Peyer's patch (tissue), 4 donors: ENCODE measurements at places on chromosomes 3 and 15.

GRCh38 chr3:192875971-192876565 lies 41.6 kb downstream of the MB21D2 start:
- no peak for DNase-seq

- DNase-seq, result no peak
Measured at GRCh38 chr3:100703865-100704264, 5.4 kb upstream of the TFG start.

DNA sequence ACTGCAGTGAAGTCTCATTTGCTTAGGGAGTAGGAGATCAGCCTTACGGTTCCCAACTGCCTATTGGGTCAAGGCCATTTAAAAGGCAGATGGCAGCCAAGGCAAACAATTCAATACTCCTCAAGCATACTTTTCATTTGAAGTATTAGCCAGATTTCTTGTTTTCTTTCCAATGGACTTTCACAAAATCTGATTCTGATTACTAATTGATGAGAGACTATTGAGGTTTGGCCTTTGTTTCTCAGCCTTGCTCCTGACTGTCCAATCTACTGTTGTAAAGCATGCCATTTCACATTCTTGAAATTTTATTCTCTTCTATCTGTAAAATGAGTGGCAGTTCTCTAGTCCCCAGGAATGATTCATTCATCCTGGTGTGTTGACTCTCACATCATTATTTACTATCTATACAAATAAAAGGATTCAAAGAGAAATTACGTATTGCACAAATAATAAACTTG lies 166.2 kb upstream of the TGFBR2 start:
- DNase-seq, result no peak

DNA sequence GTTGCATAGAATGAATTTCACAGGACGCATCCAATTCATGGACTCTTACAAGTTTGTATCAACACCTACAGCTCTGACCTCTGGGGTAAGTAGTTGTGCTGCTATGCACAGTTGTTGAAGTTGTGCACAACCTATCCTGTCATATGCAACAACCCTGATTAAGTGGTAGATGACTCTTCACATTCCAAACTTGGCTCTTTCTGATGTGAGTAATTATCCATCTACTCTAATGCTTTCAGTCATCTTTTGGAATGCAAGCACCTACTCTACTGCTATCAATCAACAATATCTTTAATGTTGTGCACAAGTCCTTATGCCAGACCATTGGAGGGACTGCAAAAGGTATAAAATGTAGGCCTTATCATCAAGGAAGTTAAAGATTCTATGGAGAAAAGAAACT lies 921.4 kb downstream of the MCTP2 start:
- DNase-seq, result no peak

GRCh38 chr3:64158334-64158733 lies 66.9 kb downstream of the PRICKLE2 start:
- no peak for DNase-seq

DNA sequence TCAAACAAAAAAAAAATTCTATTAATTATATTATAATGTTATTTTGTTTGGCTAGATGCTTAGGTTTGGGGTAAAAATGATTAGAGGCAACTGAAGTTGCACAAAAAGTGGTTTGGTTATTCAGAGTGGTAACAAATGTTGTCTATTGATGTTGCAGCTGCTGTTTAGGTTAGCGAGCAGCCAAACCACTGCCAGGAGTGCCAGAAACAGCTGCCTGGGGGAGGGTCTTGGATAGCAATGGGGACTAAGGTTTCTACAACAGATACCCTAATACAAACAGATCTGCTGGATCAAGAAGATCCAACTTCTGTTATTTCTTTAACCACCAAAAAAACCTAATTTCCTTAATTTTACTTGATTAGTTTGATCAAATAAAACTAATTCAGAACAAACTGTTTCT lies 26.6 kb downstream of the BTLA start:
- no peak for DNase-seq

DNA sequence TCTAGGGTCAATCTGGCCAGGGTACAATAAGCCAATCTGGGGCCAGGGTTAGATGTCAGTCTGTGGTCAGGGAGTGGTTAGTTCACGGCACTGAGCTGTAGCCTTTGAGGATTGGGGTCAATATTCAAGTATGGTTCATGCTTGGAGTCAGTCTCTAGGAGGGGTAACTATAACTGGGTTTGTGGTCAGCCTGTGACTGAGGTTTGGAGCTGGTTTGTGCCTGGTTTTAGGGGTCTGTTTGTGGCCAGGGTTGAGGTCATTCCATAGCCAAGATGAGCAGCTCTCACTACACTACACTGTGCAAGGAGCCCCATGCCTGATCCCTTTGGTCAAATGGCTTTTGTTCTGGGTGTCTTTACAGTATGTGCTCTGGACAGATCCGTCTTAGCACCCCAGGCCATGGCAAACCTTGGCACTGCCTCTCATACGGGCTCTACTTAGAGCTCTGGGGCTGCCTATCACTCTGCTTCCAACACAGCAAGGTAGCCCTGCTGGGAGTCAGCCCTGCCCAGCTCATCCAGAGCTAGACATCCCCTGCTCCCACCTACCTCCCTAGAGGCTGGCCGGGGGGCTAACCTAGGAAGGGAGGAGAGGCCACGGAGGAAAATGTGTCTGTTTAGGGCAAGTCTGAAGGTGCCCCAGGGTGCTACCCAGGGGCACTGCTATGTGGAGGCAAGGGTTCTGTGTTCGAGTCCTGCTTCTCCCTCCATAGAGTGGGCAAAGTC lies 63.3 kb upstream of the CORO2B start:
- DNase-seq, result no peak

- DNase-seq, result no peak
Measured at GRCh38 chr15:58399739-58400138, 32.1 kb upstream of the LIPC start.

- no peak for DNase-seq
Measured at GRCh38 chr3:157607826-157608405, 104.7 kb upstream of the VEPH1 start.

DNA sequence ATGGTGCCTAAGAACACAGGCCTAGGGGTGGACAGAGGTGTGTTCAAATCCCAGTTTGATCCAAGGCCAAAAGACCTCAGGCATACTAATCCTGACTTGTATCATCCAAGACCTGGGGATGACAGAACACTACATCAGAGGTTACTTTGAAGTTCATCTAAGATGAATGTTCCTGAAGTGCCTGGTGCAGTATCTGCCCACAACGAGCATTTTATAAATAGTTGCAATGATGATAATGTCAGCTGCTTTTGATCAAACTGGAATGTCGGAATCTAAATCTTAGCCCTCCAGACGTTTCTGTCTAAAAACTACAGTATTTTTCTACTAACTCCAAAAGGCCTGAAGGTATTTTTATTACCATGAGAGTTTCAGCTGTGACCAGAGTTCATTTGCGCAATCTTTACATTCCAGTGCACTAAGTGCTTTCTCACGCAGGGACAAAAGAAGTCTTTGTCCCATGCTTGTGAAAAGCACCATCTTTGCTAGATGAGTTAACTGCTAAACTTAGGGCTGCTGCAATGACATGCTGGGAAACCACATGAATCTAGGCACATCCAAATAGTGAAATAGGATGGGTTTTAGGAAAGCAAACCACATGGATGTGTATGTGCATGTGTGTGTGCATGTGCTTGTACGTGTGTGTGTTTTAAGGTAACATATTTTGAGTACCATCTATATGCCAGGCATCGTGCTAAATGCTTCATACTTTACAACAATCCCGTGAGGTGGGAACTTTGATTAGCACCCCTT lies 18.1 kb downstream of the ANXA2 start:
- DNase-seq, result no peak

DNA sequence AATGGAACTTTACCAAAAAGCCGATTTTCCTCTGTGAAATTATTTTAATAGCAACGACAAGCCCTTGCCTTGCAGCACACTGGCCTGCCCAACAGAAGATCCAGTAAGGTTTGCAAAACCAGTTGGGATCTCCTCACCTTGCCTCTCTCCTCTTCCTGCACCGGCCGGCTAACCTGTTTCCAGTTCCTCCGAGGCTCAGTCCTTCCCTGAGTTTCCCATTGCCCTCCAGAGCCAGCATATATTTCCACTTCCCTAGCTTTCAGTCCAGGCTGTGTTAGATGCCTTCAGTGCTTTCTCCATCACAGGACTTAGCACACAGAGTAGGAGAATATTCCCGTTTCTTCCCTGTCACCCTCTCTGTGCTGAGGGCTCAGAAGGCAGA lies 60.3 kb downstream of the NOX5 start:
- DNase-seq, result no peak

DNA sequence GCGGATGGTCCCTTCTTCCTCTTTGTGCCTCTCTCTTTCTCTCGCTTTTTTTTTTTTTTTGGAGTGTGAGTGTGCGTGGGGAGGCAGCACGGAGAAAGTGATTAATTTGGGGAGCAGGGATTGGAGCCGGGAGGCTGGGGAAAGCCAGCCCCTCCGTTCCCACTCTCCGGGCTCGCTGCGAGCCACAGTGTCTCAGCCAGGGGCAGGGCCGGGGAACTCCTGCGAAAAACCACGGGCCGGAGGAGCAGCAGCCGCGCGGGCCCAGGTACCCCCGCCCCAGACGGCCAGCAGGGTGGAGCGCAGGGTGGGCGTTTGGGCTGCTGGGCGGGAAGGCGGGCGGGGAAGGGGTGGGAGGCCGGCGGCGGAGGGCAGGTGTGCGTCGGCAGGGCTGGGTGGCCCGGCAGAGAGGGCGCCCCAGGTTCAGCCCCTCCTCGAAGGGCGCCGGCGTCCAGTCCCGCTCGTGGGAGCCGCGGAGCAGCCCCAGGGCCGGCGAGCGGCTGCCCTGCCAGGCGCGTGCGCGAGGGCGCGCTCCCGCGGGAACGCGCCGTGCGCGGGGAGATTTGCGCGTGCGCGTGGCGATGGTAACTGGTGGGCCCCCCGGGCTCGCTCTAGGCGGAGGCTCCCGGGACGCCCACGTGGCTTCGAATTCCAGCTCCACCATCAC lies 1.4 kb downstream of the CHL1 start:
- DNase-seq, result no peak

- DNase-seq, result no peak
Measured at GRCh38 chr3:171718493-171719185, 91.6 kb downstream of the PLD1 start.

DNA sequence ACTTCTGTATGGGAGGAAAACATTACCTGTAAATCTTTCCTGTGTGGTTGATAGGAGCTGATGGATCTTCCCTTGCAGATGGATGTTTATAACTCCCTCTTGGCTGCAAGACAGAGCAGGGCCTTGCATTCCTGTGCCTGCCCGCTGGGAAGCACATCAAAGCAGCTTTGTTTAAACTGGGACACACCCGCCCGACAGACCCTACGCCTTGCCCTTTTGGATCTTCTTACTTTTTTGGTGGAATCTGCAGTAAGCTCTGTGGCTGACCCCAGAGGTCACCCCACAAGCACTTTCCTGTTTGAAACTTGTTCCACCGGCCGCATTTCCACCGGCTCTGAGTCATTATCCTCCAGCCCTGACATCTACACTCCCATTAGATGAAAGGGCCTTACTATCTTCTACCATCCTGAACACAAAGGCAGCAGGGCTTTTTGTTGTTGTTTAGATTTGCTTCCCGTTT lies 244.1 kb upstream of the STT3B start:
- DNase-seq, result no peak

DNA sequence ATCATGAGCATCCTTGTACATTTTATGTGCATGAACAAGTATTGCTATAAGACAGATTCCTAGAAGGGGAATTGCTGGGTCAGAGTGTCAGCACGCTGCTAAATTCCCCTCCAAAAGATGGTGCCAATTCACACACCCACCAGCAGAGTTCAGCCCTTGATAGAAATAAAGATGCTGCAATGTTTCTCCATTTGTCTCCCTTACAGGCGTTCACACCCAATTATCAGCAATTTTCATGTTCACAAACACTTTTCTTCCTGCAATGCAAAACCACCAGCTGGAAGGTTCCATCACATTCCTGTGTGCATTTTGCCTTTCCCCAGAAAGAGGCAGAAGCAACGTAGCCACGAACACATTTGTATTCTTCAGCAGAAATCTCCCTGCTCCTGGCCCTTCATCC lies 3.3 kb upstream of the TAMM41 start:
- DNase-seq, result no peak

DNA sequence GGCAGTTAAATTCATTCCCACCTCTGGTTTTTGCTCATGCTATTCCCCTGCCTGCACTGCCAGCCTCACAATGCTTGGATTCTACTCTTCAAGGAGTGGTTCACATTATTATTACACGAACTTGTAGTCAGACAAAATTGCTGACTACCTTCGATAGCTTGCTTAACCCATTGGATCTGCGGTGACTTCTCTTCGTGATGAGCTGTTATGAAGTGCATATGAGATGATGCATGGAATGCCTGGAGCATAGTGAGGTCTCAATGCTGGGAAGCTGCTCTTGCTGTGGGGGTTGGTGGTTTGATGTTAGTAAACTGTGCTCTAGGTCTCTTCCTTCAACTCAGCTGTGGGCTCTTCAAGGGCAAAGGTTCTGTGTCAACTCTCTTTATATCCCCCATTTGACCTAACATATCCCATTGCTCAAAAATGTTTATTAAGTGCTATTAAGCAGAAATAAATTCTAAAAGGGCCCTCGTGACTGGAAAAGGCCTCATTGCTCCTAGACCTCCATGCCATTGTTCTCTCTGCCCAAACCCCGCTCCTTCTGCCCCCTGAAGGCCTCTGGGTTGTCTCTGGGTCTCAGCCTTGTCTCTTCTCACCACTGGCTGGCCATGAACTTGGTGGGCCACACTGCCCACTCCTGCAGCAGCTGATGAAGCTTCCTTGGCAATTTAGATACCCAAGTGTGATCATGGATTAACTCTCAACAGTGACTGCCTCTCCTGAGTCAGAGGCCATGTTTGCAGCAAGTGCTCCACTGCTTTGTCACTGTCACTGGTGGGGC lies 4.5 kb upstream of the SLCO2A1 start:
- DNase-seq, result no peak

DNA sequence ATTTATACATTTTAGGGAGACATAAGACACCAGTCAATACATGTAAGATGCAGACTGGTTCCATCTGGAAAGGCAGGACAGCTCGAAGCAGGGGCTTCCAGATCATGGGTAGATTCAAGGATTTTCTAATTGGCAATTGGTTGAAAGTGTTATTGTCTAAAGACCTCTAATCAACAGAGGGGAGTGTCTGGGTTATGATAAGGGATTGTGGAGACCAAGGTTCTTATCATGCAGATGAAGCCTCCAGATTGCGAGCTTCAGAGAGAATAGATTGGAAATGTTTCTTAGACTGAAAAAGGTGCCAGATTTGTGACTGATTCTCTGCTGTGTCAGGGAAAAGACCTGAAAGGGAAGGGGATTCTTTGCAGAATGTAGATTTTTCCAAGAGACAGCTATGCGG lies 15.1 kb downstream of the TM2D3 start:
- no peak for DNase-seq

GRCh38 chr3:130935761-130936492 lies 42.0 kb downstream of the ATP2C1 start:
- no peak for DNase-seq
